Activated T-helper 17 cell treated with anti-CD3 and anti-CD28 coated beads, Interleukin-2, amount 50 U/mL, for 72 hours (primary cell): ENCODE measurements at places on chromosomes 6 and 20. TPM values are rescaled to one million over a fixed set of nuclear protein-coding genes. Genes with fewer than 3 reads are reported as not detected.

DNA sequence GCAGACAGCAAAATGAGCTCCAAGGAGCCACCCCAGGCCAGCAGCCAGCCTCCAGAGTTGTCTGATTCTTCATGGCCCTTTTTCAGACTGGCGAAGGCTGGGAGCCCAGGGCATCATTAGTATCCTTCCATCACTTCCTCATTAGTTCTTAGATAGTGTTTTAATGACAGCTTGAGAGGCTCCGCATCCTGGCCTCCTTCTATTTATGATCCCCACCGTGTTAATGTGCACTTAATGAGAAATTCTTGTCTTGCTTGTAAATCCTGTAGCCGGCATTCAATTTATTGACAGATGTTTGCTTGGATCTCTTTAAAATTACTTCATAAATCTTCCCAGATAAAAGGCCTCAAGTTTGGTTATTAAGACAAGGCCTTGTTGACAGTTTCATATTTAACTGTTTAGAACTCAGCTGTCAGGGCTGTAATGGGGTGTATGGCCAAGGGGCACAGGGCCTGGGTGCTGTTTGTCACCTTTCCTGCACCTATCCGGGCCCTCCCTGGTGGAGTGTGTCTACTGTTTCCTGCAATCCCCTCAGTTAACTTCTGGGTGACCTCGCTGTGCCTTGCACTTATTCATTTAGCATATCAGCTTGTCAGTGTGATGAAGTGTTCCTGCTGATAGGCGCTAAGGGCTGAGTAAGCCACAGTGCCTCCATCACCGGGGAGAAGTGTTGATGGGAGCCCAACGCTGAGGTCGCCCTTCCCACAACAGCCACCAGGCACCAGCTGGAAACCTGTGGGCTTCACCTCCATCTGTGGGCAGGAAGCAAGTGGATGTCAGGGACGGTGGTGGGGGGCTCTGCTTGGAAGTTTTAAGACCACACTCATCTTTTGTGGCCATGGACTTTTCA is 169.3 kb downstream of the TSHZ2 start:
- no peak for ATAC-seq

DNA sequence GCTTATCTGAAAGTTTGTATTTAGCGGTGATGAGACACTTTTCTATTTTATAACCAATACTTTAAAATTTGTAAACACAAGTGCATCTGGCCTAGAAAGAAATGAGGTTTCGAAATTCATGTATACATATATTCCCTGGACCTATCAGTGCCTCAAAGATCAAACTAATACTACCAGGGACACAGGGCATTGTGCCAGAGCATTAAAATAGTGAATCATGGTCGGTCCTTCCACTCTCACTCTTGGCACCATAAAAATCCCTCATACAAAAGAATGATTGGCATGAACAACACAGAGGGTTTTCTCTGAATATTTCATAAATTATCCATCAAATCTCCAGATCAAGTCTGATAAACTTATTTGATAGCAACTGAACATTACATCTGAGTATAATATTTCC is 62.0 kb downstream of the MMUT start:
- no peak for ATAC-seq

DNA sequence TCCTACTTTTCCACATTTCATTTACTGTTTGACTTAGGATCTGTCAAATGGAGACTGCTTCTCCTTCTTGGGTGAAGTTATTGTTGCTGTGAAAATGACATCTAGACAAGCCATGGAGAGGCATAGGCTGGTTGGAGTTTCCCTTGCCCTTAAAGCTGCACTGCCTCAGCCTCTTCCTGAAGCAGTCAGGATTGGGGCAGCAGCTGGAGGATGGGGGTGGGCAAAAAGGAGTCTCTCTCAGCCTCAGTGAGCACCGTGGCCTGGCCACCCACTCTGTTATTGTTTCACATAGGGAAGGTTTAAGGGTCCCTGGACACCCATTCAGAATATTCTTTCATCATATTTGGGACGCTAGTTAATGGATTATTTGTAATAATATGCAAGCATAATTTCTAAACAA is 7.7 kb upstream of the ZBTB24 start:
- ATAC-seq: no peak

- peak; percentile 52 for ATAC-seq
These were observed 31.7 kb upstream of the CST1 start for GRCh38 chr20:23782366-23782983.

GRCh38 chr20:51076786-51077685 is 54.1 kb upstream of the KCNG1 start:
- ATAC-seq: no peak

GRM4 gene
- total RNA-seq: not detected
